ENCODE measurements at places on chromosomes 1 and 21.
A peak's percentile ranks its signal among the peaks of the same experiment; 100 is the strongest.

GRCh38 chr1:198205016-198205684 lies 48.4 kb downstream of the NEK7 start:
- no peak for DNase-seq

- peak; percentile 35 for DNase-seq
These were observed at the start of gene DOP1B for GRCh38 chr21:36156815-36157670. TSS of gene DOP1B (plus strand) at chr21:36156824. CDS start at chr21:36164734, 7,910 bp downstream.

GRCh38 chr1:17680308-17680707 lies 74.8 kb upstream of the ACTL8 start:
- no peak for DNase-seq

GRCh38 chr1:43414634-43415223 lies 25.0 kb downstream of the SZT2 start:
- DNase-seq, result peak; percentile 39

GRCh38 chr1:40948741-40949443 lies 30.6 kb upstream of the CTPS1 start:
- peak; percentile 64 for DNase-seq

DNA sequence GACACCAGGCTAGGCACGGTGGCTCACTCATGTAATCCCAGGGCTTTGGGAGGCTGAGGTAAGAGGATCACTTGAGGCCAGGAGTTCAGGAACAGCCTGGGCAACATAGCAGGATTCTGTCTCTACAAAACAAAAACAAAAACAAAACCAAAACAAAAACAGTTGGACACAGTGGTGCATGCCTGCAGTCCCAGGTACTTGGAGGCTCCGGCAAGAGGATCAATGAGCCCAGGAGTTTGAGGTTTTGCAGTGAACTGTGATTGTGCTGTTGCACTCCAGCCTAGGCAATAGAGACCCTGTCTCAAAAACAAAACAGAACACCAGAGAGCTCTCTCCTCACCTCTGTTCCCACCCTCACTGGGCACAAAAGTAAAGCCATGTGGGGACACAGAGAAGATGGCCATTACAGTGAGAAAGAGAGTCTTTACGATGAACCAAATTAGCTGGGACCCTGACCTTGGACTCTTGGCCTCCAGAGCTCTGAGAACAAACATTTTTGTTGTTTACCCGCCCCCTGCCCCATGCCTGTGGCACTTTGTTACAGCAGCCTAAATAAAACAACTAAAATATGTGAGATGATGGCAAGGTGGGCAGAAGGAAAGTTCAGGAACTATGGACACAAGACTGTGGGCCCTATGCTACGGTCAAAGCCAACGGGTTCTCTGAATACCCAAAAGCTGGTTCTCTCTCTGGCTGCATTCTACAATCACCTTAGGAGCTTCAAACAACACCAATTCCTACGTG lies 9.8 kb downstream of the NADK start:
- no peak for DNase-seq

DNA sequence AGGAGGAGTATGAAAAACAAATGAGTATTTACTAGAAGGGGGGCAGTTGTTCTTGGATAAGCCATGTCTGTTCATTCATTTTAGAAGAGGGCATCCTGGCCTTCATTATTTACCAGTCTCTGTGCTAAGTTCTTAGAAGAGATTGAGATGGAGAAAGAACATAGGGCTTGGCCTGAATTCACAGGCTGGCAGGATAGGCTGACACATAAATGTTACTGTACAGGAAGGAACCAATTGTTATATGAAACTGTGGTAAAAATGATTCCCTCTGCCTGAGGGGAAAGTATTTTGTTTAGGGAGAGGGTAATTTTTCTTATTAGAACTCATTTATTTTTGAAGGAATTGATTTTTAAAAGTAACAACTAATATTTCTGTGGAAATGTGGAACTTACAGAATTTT lies 99.5 kb downstream of the MAN1A2 start:
- no peak for DNase-seq

- DNase-seq, result no peak
These were observed 8.0 kb upstream of the BCAR3 start for GRCh38 chr1:93689521-93690223.

- DNase-seq, result peak; percentile 20
These were observed 690 bp downstream of the B3GALNT2 start for GRCh38 chr1:235503403-235504121.

DNA sequence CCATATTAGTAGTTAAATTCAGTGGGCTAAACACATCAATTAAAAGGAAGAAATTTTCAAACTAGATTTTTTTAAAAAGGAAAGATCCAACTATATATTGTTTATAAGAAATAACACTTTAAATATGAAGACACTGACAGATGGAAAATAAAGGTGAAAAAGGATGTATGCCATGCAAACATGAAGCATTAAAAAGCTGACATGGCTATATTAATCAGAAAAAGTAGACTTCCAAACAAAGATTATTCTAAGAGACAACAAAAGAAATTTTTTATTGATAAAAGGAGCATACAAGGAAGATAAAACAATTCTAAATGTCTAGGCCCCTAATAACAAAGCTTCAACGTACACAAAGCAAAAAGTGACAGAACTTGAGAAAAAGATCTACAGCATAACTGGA lies 92.2 kb downstream of the ATF6 start:
- DNase-seq, result no peak

- DNase-seq, result no peak
These were observed 54.4 kb downstream of the ZZZ3 start for GRCh38 chr1:77627978-77628570.

DNA sequence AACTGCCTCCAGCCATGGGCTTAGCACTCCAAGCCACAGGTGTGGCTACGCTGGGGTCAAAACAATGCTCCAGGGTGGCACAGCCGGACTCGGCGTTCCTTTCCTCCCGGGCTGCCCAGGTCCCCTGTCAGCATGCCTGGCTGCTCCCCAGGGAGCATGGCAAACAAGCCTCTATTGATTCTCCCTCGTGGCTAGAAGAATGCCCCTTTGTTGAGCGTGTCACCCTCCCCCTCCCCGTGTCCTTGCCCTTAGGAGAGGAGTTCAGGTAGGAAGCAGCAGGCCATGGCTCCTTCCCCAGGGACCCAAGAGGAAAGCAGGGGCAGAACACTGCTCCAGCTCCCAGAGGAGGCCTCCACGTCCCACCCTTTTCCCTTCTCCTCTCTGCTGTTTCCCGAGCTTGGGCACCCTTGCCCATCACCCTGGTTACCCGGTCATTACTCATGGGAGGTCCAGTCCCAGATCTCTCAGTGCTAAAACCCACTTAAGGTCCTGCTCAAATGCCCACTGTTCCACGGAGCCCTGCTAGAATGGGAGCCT lies 57.4 kb upstream of the CITED4 start:
- DNase-seq, result no peak

DNA sequence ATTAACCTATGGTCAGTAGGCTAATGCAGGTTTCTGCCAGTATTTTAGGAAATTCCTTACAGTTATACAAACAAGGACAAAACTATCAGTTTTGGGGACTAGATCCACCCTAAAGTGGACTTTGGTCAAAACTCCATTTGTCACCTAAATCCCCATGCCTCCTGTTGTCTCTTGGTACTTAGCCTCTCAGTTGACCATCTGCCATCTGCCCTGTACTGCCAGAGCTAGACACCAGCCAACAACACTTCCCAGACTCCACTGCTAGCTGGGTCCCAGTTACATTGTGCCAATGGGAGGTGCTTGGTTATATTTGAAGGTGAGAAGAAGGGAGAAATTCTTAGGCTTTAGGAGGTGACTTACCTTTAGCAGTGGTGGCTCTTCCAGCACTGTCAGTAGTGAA lies 17.0 kb upstream of the BSDC1 start:
- DNase-seq, result no peak

GRCh38 chr1:182185842-182186756 lies 124.6 kb upstream of the ZNF648 start:
- DNase-seq, result no peak

GRCh38 chr1:172322219-172323061 lies 98.0 kb upstream of the C1orf105 start:
- DNase-seq, result no peak

GRCh38 chr1:39205102-39205780 lies 746 bp downstream of the MACF1 start:
- DNase-seq, result peak; percentile 81

DNA sequence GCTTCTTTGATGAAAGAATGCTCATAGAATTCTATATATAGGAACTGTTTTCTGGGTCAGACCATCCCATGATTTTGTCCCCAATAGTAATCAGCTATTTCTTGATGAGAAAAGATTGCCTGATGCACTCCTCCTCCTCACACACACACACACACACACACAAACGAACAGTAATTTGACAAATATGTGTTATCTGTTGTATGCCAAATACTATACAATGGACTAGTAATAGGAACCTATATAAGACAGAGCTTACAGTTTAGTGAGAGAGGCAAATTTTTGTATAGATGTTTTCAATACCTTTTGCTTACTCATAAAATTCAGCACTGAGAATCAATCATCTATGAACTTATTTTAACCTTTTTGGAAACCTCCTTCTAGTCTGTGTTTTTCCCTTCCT lies 76.8 kb downstream of the PLA2G4A start:
- DNase-seq, result no peak

- peak; percentile 31 for DNase-seq
These were observed 5.9 kb upstream of the FNDC5 start for GRCh38 chr1:32876341-32877210.

GRCh38 chr1:33060579-33061083 lies 20.3 kb upstream of the AZIN2 start:
- no peak for DNase-seq

GRCh38 chr1:66278260-66279021 lies 255.5 kb upstream of the SGIP1 start:
- no peak for DNase-seq

- DNase-seq, result no peak
These were observed 1.5 kb downstream of the CACHD1 start for GRCh38 chr1:64471218-64472039.

GRCh38 chr1:3064901-3065300 lies 4.1 kb upstream of the PRDM16 start:
- no peak for DNase-seq

- peak; percentile 75 for DNase-seq
These were observed 1.2 kb downstream of the GPR153 start for GRCh38 chr1:6259491-6260362.
